ENCODE measurements at places on chromosomes 1 and 21.

GRCh38 chr1:31575369-31576140, 760 bp upstream of the TINAGL1 start:
- no peak for DNase-seq

DNA sequence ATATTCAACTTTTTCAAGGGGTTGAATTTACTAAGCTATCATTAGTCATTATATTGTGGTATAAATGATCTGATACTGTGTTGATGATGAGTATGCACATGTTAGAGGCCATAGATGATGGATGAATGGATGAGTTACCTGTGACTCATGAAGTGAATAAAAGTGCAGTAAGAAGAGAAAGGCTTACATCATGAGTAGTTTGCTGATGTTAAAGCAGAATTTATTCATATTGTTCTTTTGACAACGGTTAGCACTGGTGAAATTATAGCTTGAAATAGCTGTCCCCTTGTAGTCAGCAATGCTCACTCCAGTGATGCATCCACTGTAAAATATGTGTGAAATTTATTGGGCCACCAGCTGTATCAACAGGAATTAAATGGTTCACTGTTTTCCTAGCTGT, 541.0 kb upstream of the ZRANB2 start:
- peak; percentile 24 for DNase-seq

- no peak for DNase-seq
Observed at GRCh38 chr21:31253684-31254083, 90.4 kb downstream of the TIAM1 start.

GRCh38 chr1:86154571-86155050, 2.0 kb downstream of the COL24A1 start:
- peak; percentile 73 for DNase-seq

DNA sequence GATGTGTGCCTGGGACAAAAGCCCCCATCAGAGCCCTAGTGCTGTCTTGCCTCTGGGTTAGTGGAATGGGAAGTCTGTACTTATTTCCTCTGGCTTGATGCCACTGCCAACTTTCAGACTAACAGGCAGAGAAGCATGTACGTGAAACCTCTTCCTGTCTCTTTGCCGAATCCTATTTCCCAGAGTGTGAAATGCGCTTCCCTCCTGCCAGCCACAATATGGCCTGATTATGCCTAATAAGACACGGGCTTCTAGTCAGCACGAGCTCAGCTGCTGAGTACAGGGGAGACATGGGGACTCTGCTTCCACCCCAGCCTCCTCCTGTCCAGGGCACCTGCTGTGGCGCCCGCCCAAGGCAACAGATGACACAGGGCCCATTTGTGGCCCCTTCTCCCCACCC, 111.4 kb downstream of the KCND3 start:
- DNase-seq: no peak

- no peak for DNase-seq
Observed at GRCh38 chr1:100927276-100927675, 31.4 kb downstream of the SLC30A7 start.

DNA sequence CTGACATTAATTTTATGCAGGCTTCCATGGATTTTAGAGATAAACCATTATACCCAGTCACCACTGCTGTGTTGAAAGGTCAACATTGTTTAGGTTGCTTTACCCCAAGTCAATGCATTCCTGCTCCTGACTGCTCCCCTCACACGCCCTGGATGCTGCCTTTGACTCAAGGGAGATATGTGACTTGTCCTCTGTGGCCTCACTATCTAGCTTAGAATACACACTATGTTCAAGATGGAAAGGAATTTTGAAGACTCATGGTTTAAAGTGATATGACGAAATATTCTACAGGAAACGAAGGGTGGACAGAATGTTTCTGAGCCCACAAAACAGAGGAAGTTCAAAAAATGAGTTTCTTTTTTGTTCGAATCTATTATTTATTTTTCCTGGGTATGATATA, 170.4 kb upstream of the NR5A2 start:
- DNase-seq: no peak

- DNase-seq: no peak
Observed at GRCh38 chr1:113675302-113675701, 84.0 kb downstream of the PHTF1 start.

GRCh38 chr1:59879996-59880505, 46.5 kb downstream of the CYP2J2 start:
- no peak for DNase-seq

GRCh38 chr1:93694039-93694438, 12.4 kb upstream of the BCAR3 start:
- DNase-seq: no peak

DNA sequence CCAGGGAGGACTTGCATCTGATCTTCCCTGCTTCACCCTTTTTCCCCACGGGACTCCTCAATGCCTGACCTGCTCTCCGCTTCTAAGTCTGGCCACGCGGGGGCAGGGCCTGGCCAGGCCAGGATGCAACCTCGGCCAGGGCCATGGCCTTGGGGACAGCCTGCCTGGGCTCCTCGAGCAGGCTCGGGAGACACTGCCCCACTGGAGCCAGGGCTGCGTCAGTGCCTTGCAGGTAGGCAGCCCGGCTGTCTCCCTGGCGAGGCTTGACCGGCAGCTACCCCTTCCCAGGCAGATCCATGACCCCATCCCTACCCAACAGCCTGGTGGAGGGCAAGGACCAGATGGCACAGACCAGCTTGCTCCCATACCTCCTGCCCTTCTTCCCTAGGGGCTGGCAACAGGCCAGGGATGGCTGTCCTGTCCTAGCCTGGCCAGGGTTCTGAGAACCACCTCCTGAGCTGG, 2.7 kb upstream of the PRDM16 start:
- no peak for DNase-seq

DNA sequence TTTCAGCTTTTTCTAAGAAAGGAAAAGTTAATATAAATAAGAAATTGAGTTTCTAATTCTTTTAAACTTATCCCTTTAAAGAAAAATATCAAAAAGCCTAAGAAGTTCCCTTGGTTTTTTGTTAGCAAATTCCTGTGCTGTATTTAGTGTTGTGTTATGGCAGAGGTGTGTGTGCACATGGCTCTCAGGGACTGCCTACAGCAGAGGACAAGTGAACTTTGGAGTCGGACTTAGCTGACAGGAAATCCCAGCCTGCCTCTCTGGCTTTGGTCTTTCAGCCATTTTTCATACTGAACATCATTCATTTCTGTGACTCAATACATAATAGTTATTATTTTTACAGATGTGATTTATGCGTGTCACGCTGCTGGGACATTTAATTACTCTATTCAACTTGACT, 149.6 kb downstream of the FMN2 start:
- no peak for DNase-seq

GRCh38 chr1:228371741-228372182, 34.9 kb downstream of the TRIM11 start:
- no peak for DNase-seq

GRCh38 chr1:11875094-11875493, 16.3 kb upstream of the NPPB start:
- no peak for DNase-seq

- peak; percentile 24 for DNase-seq
Observed at GRCh38 chr1:84665703-84666317, 24.5 kb downstream of the SSX2IP start.

DNA sequence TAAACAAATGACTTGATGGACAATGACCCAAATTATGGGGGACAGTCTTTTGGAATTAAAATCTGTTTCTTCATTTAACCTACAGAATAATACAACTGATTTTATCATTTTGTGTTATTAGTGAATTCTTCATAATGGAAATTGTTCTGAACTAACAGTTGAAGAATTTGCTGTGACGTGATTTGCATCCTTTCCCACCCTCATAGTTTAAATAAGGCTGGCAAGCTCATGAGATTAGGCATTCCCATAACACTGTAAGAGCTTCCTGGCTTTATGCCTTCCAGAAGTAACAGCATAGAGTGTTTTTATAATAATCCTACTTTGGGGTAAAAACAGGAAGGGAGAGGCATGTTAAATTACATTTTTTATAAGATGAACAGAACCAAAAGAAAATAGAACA, 95.7 kb downstream of the ATP6V1G3 start:
- peak; percentile 37 for DNase-seq

GRCh38 chr1:12140515-12141162, 26.2 kb upstream of the TNFRSF1B start:
- DNase-seq: no peak
